ENCODE measurements at places on chromosomes 11 and 22.
A peak's percentile ranks its signal among the peaks of the same experiment; 100 is the strongest.

DNA sequence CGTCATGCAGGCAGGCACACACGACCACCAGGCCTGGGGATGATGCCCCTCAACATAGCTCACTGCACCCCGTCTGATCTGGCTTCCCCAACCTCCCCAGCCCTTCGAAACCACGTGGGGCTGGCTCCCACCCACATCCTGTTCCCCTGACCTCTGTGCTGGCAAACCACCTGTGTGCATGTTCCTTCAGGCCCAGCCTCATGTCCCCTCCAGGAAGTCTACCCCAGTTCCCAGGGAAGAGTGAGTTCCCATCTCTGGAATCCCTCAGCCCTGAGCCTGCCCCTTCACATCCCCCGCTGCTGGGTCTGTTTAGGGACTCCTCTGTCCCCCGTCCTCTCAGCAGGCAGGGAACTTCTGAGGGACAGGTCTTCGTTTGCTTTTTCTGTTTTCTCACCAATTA is 7.1 kb downstream of the SLC7A4 start:
- peak; percentile 6 for DNase-seq

DNA sequence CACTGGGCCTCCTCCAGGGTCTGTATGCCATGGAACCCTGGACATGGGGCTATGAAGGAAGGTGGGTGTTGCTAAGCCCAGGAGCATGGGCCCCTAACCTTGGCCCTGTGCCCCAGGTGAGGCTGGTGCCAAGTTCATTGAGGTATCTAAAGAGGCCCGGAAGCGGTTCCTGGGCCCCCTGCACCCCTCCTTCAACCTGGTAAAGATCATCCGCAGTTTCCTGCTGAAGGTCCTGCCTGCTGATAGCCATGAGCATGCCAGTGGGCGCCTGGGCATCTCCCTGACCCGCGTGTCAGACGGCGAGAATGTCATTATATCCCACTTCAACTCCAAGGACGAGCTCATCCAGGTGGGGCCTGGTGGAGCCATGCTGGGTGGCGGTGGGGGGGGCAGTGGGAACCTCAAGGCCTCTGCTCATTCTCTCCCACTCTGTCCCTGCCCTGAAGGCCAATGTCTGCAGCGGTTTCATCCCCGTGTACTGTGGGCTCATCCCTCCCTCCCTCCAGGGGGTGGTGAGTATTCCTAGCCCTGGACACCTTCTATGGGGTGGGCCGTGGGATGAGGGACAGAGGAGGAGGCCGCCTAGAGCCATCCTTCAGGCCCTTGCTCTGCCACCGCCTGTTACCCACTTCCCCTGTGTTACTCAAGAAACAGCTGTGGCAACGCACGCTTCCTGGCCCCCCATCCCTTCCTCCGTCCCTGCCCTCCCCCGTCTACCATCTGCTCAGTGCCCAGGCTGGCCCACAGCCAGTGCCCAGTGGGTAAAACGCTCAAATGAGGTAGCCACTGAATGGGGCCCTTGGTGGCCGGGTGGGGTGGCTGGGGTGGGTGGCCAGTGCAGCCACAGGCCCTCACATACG is 3.0 kb downstream of the PNPLA2 start:
- DNase-seq, result no peak

DNA sequence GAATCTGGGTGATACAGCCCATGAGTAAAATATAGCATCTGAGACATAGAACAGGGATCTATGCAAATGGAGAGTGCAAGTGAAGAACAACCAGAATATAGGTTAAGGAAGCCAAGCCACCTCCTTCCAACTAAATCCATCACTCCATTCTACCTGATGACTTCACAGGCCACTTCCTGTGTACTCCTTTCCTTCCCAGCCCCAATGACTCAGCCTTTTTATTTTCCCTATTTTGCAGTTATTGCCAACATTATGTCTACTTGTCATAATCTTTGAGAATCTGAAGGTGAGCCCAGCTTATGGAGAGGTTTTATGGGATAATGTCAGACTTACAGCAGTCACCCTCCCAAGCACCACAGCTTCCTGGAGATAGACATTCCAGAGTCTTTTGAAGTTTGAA is 1.4 kb upstream of the OR52M1 start:
- no peak for DNase-seq

DNA sequence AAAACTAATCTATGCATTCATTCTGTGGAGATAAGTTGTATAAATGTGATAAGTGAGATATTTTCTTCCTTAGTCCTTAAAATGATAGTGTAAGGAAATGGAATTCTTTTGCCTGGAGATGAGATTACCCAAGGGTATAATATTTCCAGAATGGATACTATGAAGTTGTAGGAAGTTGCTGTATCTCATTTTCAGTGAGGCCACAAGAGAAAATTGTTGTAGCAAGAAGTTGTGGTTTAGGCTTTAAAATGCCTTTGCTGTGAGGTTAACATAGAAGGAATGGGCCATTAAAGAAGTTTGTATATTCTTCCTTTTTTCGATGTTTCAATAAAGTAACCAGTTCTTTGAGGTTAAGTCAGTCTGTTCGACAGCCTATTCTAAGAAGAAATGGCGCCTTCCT is 50.7 kb upstream of the LIN7C start:
- no peak for DNase-seq

- no peak for DNase-seq
Measured at GRCh38 chr22:47409539-47410275, 647.3 kb downstream of the TBC1D22A start.

DNA sequence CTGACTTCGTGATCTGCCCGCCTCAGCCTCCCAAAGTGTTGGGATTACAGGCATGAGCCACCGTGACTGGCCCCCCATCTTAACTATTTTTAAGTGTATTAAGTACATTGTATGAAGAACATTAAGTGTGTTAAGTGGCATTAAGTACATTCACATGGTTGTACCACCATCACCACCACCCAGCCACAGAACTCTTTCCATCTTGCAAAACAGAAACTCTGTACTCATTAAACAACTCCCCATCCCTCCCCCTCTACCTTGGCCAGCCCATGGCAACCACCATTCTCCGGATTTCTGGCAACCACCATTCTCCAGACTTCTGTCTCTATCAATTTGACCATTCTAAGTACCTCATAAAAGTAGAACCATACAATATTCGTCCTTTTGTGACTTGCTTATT is 17.8 kb upstream of the PEX26 start:
- no peak for DNase-seq

- DNase-seq, result peak; percentile 93
Measured at GRCh38 chr11:121417055-121417551, 35.0 kb upstream of the SORL1 start.

DNA sequence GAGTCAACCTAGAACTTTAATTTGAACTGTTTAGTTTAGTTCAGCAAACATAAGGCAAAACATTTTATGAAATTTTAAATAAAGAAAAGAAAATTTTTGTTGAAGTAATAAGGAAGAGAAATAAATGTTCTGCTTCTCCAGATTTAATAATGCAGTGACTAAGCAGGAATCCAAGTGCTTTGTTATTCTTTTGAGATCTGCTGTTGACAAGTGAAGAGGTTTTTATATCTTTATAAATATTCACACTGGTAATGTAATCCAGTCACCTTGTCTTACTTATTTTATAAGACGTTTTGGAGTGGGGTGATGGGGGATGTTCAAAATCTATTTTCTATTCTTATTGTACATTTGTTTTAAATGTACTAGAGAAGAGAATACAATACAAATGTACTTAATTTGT is 725.9 kb upstream of the CCDC179 start:
- DNase-seq, result no peak

- no peak for DNase-seq
Measured at GRCh38 chr11:10376061-10376460, 71.2 kb downstream of the ADM start.

- DNase-seq, result no peak
Measured at GRCh38 chr11:3162410-3163240, 2.5 kb downstream of the OSBPL5 start.

GRCh38 chr11:134636071-134636470 is 224.0 kb upstream of the B3GAT1 start:
- DNase-seq, result no peak

DNA sequence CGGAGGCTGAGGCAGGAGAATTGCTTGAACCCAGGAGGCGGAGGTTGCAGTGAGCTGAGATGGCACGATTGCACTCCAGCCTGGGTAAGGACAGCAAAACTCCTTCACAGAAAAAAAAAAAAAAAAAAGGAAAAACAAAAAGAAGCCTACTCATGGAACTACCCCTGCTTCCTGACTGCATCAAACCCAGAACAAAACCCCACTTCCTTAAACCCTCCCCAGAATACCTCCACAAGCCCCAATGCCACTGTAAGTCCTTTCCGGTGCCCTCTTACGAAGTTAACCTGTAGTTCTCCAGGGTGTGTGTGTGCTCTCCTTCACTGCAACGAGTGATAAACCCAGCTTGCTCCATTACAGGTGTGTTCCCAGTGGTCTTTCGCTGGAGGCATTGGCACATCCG is 8.6 kb upstream of the TOLLIP start:
- peak; percentile 17 for DNase-seq

DNA sequence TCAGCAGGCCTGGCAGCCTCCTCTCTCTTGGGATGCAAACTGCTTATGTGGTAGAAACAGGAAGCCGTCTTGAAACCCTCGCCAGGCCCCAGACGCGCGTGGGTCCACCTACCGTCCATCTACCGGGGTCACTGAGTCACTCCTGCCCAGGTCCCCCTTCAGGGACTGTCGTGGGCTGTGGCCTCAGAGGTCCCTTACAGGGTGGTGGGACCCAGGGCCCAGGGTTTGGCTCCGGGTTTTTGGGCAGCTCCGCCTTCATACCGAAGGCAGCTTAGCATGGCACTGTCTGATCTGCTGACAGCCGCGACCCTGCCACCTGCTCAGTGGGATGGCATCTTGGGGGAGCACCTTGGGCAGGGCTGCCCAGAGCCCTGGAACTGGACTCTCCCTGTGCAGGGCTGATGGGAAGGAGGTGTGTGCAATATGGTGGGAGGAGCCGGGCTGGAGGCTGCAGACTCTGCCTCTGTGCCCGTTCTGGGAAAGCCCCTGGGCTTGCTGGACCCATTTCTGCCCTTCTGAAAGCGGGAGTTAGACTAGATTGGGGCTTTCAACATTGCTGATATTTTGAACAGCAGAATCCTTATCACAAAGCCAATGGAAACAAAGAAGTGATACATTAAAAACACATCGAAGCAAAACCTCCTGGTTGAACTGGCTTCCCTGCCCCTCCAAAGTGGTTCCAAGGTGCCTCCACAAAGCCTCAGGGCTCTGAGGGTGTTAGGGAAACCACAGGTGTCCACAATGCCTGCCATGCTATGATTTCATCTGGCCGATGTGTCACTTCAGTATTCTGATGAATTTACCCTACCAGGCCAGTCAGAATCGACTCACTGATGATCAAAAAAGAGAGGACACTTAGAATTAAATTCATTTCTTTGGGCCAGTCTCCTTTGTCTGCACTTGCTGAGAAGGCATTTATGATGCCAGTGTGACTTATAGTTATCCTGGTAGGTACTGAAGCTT is 316.5 kb downstream of the KIRREL3 start:
- DNase-seq, result no peak

DNA sequence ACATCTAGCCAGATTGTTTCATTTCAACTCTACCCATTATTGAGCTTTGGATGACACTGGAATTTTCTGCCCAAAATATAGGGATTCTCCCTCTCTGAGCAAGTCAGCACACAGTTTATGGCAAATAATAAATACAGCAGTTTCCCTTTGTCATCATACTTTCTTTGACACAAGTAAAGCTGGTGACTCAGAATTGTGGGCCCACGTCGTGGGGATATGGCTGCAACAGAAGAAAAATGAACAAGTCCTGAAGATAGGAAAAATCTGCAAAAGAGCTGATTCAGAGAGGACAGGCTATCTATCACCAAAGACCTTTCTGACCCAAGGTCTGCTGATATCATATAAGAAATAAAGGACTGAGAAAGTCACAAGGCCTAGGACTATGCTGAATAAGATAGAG is 236.3 kb upstream of the ZC3H12C start:
- DNase-seq, result no peak

GRCh38 chr11:111297696-111298095 is 650 bp upstream of the POU2AF3 start:
- no peak for DNase-seq

GRCh38 chr11:65425971-65426838 is 3.6 kb downstream of the NEAT1 start:
- peak; percentile 29 for DNase-seq

DNA sequence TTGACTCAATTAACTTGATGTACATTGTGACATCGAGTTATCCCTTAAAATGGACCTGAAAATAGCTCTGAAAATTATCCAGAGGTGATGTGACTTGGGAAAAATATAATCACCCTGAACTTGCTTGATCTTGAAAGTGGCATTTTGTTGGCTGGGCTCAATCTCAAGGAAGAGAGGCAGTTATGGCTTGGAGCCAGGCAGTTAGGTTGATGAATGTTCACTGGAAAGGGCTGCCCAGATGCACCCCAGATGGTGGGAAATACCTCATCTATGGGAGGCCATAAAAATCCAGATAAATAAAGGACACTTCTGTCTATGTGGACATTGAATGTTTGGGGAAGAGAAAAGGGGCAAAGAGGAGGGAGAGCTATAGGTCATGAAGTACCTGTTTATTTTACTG is 55.7 kb upstream of the OR5AN1 start:
- DNase-seq, result no peak

- no peak for DNase-seq
Measured at GRCh38 chr22:26983311-26983710, 325.9 kb downstream of the MIAT start.

DNA sequence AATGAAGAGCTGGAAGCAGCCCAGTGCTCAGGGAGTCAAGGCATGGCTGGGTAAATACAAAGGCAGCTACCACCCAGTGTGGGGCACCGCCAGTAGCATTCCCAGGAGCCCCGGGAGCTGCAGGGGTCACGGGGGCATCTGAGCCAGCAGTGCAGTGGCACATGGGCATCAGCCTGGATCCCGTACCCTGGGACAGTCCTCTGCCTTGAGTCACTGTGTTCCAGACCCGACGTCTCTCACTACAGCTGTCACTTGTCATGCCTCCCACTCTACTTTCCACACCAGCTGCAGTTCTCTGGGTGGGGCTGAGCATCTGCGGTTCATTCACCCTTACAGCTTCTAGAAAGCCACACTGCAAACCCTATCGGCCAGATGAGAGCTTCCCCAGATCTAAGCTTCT is 29.6 kb downstream of the DHCR7 start:
- DNase-seq, result no peak

GRCh38 chr11:61258546-61258945 is 17.6 kb downstream of the PGA5 start:
- no peak for DNase-seq

DNA sequence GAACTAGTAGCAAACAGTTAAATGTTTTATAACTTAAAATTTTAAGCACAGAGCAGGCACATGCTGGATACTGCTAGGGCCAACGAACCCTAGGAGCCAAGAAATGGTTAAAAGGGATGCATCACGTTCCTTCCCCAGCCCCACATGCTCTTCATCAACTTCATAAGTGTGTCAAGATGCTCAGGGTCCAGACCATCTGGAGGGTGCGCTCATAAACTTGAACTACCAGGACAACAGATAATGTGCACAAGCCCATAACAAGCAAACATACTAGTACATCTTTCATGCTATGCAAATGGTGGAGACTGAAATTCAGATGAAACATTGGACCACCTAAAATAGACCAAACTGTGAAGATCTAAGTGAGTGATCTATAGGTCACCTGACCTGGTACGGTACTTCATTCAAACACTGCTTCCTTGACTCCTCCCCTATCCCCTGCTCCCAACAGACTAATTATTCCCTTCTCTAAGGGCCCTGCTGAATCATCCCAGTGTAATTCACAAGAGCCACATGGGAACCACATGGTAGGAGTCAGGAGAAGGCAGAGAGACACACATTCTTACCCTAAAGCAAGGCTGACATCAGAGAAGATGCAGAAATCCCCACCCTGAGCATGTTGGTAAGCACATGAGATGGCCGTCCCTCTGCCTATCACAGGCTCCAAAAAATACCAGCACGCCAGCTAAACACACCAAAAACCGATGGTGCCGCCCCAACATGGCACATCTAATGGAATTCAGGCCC is 83.9 kb downstream of the ETS1 start:
- DNase-seq, result no peak

- DNase-seq, result no peak
Measured at GRCh38 chr11:111370902-111371578, 8.0 kb downstream of the POU2AF1 start.

Data from GDM1 (cell line).